Skeletal muscle cell (primary cell): ENCODE measurements at places on chromosomes 2 and 18.

- no peak for DNase-seq
These were observed 13.4 kb upstream of the PAX3 start for GRCh38 chr2:222311978-222312738.

DNA sequence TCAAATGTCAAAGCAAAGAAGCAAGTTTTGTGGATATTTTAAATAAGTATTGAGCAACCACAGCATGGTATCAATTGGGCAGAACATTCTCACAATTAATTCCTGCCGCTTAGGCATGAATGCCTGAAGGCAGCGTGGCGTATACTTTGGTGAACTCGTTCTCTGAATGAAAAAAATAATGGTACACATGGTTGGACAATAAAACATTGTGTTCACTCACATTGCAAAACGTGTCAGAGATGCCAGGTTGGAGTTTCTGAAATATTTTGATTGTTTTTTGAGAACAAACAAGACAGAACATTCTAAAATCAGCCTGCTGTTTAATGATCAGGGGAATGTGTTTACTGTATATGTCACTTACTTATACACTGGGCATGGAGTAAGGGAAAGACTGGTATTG lies 254.2 kb downstream of the CDH2 start:
- no peak for DNase-seq

- DNase-seq, result no peak
These were observed 536.1 kb downstream of the SOX11 start for GRCh38 chr2:6228251-6228650.

DNA sequence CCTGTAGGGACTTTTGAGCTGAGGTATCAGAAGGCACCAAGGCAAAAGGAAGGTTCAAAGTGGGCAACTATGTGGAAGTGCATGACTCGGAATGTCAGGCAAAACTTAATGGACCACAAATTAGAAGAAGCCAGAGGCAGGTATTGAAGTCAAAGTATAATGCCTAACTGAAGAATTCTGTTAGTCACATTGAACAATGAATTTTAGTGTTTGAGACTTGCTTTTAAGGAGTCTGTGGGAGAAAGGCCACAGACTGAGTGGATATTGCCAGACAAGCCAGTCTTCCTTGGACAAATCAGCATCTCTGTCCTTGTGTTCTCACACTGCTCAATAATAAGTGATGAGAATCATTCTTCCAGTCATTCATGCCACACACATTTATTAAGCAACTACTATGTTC lies 498.9 kb downstream of the STK39 start:
- no peak for DNase-seq

DNA sequence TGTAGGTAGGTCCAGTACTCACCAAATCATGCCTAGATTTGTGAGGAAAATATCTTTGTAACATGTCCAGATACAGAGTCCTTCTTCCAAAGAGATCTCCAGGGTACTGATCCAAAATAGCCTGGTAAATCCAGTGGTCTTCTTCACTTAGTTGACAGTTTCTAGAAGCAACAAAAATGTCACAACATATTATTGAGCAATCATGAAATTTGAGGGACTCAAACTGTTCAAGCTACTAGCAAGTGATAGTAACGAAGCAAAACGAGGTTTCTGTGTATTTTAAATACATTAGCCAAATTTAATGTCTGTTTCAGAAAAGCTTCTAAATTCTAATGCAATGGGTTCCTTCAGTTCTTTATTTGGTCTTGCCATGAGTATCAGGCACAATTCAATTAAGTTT lies 142.8 kb downstream of the CCDC148 start:
- DNase-seq, result no peak
